ENCODE measurements at places on chromosomes 2 and 18.

GRCh38 chr2:149645391-149645790 lies 57.8 kb upstream of the MMADHC start:
- DNase-seq = no peak

GRCh38 chr2:9419541-9419940 lies 3.8 kb downstream of the ITGB1BP1 start:
- no peak for DNase-seq

GRCh38 chr2:133489641-133490410 lies 78.4 kb downstream of the NCKAP5 start:
- DNase-seq = no peak

DNA sequence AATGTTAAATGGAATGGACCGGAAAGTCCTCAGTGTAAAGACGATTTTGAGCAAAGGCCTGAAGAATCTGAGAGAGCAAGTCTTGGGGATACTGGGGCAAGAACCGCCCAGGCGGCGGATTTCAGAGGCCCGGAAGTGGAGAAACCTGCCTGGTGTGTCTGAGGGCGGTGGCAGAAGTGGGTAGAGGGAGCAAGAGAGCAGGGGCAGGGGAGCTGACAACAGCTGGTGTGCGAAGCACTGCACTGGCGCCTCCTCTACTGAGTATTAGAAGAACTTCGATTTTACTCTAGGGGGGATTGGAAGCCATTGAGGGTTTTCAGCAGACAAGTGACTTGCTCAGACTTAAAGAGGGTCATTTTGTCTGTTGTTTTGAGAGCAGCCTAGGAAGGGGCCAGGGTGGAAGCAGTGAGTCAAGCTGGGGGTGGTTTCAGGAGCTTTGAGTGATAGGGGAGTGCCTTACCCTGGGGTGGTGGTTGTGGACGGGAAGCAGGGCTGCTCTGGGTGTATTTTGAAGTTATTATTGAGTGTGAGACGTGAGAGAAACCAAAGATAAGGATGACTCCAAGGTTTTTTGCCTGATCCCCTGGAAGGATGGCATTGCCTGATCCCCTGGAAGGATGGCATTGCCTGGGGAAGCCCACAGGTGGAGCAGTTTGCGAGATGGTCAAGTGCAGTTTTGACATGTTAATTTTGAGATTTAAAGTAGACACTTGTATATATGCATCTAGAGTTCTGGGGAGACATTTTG lies 52.5 kb downstream of the ZNF236 start:
- no peak for DNase-seq

DNA sequence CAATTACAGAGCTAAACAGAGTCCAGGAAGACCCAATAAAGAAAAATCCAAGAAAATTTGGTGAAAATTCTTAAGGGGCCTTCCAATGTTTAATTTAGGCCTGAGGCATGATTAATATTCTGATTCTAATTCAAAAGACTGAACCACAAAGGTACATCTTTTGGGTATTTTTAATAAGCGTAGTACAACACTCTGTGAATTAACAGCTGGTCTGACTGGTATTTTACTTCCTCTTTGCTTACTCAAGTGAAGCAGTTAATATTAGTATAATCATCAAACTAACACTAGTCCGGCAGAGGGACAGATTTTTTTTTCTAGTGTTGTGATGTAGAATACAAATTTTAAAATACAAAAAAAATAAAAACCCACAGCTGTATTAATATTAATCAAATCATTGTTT lies 652.9 kb downstream of the NR4A2 start:
- no peak for DNase-seq

DNA sequence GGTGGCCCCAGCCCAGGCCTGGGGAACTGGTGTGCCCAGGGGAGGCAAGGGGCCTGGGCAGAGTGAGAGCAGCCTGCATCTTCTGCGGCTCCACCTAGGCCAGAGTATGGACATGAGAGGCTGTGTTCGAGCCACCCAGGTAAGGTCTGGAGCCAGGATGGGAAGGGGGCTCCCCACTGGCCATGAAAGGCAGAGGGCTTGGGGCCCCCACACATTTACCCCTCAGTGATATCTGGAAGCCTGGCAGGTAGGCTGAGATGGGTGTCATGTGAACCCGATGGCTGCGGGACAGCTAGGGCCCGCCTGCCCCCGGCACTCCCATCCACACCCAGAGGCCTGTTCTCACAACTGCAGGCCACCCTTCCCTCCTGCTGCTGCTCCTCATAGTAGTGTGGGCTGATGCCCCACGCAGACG lies 13.2 kb downstream of the ADRA2B start:
- no peak for DNase-seq

DNA sequence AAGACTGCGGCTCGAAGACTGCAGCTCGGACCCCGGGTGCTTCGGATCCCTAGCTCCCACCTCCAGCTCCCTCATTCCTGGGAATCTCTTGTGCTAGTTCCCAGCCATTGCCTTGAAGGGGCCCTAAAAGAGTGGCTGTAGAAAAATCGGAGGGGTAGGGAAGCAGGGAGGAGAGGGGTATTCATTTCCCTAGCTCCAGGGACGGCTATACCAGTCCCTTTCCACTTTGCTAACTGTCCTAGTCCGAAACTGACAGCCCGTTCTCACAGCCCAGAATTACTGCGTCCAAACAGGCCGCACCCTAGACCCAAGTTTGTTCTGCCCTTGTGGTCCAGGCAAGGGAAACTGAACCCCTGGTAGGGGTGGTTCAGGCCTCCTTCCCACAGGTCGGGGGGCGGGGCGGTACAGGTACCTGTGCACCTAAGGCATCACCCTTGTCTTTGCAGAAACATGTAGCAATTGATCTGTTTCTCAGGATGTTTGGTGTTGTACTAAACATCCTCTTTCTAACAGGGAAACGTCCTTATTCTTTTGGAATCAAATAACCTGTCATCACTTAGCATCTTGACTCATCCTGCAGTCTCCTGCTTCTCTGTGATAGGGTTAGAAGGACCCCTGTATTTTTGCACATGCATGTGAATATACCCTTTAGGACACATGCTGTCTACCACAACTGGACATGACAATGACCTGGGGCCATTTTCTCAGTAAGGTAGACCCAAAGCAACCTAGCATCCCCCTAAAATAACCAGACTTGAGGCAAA lies 4.0 kb downstream of the EMX1 start:
- DNase-seq = no peak

- no peak for DNase-seq
Observed at GRCh38 chr18:49845629-49846360, 32.5 kb upstream of the ACAA2 start.

DNA sequence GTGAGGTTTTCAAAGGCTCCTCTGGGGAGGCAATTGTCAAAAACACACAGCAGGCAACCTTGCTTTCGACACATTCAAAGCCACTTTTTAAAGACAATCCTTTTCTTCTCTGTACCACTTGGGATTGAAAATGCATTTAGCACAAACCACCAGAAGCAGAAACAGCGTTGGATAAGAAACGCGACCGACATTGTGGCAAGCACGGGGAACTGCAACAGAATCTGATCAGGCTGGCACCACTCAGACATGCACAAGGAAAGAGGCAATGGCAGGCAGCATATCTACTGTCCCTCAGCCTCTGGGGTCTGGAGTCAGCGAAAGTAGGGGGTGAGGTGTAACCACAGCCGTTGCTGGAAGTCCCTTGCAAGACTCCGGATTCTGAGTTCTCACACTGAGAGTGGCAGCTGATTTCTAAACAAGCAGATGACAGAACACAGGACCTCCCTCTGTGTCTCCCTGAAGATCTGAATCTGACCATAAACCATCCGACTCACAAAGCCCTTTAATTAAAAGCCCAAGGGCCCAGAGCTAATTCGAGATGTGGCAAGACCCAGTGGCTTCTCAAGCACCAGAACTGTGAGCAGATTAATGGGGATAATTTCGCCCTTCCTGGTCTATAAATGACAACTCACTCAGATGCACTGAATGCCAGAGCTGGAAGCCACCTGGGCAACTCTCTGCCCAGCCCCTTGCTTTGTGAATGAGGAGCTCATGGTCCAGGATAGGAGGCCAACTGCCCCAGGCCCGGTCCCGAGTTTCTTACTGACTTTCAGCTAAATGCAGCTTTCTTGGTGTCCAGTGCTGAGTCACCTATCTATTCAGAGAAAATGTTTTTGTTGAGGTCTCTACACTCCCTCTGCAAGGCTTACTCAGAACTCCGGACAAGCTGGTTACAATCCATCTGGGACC lies 29.6 kb downstream of the CYRIA start:
- no peak for DNase-seq

- no peak for DNase-seq
Observed at GRCh38 chr2:108975613-108976435, 13.2 kb downstream of the EDAR start.

GRCh38 chr2:190938771-190939335 lies 58.2 kb downstream of the GLS start:
- DNase-seq = no peak

DNA sequence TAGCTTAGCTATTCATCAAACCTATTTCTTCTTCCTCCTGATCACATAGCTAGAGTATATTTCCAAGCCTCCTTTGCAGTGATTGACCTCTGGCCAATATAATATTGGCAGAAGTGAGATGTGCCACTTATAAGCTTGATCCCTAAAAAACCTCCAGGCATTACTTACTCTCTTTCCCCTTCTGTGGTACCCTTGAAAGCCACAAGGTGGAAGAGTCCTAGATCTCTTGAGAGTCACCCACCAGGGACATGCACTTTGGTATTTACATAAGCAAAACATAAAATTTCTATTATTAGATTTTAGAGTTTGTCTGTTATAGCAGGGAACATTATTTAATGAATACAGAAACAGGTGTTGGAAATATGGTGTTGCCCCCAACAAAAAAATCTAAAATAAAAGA lies 112.0 kb downstream of the EXOC6B start:
- DNase-seq = no peak

- DNase-seq = no peak
Observed at GRCh38 chr18:5197032-5197434, at the start of gene AKAIN1. TSS of gene AKAIN1 (minus strand) at chr18:5197257. CDS start at chr18:5197053, 204 bp downstream.

DNA sequence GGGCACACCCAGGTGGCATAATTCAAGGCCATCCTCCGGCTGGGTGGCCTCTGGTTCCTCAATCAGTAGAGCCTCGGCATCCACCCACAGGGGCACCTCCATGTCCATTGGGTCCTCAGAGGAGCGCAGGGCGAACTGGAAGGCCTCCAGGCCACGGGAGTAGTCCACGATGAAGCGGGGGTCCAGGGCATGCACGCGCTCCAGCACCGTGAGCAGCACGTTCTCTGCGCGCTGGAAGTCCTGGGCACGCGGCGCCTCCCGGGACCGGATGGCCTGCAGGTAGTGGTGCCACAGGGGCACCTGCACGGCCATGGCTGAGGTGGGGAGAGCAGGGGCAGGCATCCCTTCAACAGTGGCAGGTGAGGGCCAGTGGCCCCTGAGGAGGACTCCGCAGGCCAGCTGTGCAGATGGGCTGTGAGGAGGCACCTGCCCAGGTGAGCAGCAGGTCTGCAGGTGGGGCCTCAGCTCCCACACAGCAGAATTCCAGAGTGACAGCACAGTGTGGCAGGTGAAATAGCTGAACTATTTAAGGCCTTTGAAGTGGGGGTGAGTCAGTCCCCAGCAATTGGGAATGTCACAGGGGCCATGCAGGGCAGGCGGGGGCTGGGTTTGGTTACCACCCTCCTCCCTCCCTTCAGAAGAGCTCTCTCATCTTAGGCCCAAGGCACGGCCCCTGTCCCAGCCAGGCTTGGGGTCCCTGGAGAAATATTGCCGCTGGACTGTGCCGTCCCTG lies at the start of gene MAB21L4:
Gene MAB21L4 (minus strand): TSS at position 501 of the 733 bp plus-strand sequence. CDS start 159 bp downstream, at position 342.
- no peak for DNase-seq

GRCh38 chr18:36405611-36406010 lies 108.1 kb downstream of the FHOD3 start:
- DNase-seq = no peak

GRCh38 chr2:224208443-224208842 lies 169.4 kb upstream of the SERPINE2 start:
- DNase-seq = no peak

DNA sequence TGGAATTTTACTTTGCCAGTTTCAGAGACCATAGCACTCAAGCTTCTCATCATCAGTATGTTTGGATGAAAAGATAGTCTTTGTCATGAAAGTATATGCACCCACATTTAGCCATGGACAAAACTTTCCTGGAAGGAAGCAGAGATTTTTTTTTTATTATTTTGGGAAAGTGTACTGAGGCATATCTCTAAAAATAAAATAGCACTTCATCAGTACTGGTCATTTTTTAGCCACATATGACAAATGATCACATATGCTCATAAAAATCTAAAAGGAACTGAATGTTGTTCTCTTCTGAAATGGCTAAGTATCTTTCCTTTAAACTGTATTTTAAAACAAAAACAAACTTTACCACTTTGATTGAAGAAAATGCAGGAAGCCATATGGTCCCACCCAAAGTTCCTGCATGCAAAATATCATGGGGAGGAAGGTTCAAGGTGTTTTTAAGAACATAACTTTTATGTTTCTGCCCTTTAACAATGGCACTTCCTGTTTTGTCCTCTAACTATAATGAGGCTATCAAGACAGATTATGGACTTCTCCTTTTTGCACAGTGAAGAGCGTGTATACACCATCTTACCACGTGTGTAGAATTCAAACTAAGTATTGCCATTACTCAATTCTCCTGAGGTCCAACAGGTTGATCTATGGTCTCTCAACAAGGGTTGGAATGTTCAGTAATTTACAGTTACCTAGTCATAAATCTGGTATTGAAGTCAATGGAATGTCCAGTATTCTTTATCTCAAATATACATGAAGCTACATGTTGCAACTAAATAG lies 77.1 kb upstream of the SLC39A10 start:
- DNase-seq = no peak

GRCh38 chr18:13624563-13625237 lies 101.7 kb downstream of the FAM210A start:
- no peak for DNase-seq

- DNase-seq = no peak
Observed at GRCh38 chr2:104474716-104475115, 379.2 kb upstream of the POU3F3 start.

GRCh38 chr18:14769381-14769780 lies 21.4 kb downstream of the ANKRD30B start:
- DNase-seq = no peak

DNA sequence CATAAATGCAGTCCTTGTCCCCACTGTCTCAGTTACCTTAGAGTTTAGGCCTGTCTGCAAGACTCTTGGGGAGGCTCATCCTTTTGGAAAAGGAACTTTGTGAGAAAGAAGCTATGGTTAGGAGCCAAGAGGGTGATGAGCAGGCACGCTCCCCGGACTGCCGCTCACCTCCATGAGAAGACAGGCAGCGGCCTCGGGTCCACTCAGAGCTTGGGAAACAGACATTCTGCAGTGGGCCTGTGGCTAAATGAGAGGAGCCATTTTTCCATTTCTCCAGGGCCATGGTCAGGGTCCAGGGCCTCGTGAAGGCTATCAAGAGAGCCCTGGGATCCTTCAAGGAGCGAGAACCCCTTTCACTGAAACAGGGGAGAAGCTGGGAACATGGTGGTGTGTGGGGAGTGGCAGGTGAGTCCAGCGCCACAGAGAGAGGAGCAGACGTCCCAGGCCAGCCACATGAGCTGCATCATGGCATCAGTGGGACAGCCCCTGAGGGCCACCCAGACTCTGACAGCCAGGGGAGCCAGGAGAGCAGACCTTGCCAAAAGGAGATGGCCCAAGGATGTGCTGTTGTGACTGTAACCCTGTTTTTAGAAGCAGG lies 4.0 kb upstream of the TEX51 start:
- DNase-seq = no peak

- DNase-seq = no peak
Observed at GRCh38 chr2:228735697-228736096, 535.4 kb downstream of the PID1 start.

- DNase-seq = no peak
Observed at GRCh38 chr2:79723830-79724229, 211.0 kb downstream of the CTNNA2 start.

All from NCI-H1048 (cell line).